ENCODE measurements at places on chromosomes 3 and 15.

DNA sequence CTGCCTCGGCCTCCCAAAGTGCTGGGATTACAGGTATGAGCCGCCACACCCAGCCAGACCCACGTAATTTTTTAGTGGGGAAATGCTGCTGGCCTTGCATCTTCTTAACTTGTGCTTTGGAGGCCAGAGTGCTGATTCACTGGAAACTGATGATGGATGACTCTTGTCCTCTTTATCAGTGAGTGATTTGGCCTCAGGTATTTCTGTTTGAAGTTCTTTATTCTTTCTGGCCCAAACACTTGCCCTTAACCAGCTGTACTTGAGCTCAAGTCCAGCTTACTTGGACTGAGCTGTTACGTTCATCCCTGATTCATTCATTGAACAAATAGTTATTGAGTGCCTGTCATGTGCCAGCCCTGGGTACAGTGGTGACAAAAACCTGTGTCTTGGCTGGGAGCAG lies 4.2 kb downstream of the PTPN23 start:
- DNase-seq = no peak

GRCh38 chr3:118559286-118559685 lies 475.4 kb downstream of the IGSF11 start:
- no peak for DNase-seq

DNA sequence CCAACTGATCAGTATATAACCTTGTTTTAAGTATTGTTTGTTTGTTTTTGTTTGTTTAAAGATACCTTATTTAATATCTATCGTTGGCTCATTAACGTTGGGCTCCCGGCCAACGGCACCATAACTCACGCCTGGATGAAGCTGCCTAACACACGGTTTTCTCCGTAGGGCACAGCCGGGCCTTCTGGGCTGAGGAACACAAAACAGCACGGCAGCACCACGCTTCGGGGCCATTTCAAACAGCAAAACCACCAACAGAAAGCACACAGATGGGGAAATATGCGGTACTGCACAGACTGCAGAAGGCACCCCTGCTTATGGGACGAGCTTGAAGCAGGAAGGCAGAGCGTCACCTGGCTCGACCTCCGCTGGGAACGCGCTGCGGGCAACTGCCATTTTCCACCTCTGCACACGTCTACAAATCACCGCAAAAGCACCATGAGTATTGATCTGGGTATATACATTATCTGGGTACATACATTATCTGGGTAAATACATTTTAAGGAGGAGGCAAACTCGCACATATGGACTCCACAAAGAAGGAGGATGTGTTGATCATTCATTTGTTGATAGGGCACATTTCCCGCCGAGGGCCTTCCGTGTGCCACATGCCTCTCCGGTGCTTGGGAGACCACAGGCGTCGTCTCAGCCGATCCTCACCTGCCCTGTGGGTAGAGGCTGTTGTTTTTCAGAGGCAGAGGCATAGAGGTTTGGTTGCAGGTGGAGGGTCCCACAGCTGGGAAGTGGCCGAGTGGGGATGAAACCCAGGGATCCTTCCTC lies 123.7 kb upstream of the ATP2B2 start:
- no peak for DNase-seq

DNA sequence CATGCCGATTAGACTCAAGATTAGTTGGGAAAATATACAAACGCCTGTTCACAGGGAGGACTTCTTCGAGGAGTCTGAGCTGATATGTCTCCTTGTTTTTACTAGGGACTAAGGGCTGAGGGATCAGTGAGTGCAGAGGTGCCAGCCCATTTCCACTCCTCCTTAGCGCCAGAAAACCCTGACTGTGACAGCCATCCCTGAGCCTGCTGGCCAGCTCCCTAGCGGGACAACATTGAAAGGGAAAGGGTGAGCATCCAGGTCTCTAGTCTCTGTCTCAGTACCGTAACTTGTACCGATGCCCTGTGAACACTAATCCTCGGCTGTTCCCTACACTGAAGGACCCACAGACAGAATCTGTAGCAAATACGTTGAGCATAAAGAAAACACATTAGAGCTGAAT lies 243.4 kb downstream of the WNT5A start:
- no peak for DNase-seq

- DNase-seq = no peak
Measured at GRCh38 chr3:167602041-167602440, 51.7 kb downstream of the WDR49 start.

DNA sequence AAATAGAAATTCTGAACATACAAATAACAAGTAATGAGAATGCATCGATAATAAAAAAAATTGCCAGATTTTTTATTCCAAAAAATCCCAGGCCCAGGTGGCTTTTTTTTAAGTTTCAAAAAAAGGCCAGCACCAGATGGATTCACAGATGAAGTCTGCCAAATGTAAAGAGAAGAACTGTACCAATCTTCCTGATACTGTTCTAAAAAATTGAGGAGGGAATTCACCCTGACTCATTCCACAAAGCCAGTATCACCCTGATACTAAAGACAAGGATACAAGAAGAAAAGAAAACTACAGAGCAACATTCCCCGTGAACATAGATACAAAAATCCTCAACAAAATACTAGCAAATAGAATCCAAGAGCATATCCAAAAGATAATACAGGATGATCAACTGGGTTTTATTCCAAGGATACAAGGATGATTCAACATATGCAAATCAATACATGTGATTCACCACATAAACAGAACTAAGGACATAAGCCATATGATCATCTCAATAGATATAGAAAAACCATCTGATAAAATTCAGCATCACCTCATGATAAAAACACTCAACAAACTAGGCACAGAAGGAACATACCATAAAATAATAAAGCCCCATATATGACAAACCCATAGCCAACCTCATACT lies 44.1 kb upstream of the XCR1 start:
- no peak for DNase-seq

DNA sequence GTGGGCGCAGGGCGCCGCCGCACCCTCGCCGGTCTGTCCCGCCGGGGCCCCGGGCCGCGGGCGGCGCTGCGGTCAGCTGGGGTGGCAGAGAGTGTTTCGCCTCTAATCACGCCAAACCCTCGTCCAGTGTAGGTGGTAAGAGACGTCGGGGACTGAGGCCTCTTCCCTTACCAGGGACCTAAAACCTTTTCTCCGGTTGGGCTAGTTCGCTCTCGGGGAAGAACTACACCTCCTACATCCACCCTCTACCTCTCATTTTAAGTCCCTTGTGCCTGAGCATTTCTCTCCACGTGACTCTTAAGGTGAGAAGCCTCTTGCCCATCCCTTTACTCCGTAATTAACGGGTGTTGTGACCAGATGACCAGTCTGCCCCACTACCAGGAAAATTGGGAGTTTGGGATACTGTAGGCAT lies 520 bp downstream of the TMEM42 start:
- no peak for DNase-seq

DNA sequence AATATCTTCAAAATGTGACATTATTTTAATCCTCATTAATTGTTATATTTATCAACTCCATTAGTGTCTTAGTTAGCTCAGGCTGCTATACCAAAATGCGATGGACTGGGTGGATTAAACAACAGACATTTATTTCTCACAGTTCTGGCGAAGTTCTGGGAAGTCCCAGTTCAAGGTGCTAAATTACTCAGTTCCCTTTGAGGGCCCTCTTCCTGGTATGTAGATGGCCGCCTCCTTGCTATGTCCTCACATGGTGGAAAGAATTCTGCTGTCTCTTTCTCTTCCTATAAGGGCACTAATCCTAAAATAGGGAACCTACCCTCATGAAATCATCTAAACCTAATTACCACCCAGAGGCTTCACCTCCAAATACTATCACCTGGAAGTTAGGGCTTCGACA lies 38.8 kb upstream of the DUT start:
- no peak for DNase-seq

DNA sequence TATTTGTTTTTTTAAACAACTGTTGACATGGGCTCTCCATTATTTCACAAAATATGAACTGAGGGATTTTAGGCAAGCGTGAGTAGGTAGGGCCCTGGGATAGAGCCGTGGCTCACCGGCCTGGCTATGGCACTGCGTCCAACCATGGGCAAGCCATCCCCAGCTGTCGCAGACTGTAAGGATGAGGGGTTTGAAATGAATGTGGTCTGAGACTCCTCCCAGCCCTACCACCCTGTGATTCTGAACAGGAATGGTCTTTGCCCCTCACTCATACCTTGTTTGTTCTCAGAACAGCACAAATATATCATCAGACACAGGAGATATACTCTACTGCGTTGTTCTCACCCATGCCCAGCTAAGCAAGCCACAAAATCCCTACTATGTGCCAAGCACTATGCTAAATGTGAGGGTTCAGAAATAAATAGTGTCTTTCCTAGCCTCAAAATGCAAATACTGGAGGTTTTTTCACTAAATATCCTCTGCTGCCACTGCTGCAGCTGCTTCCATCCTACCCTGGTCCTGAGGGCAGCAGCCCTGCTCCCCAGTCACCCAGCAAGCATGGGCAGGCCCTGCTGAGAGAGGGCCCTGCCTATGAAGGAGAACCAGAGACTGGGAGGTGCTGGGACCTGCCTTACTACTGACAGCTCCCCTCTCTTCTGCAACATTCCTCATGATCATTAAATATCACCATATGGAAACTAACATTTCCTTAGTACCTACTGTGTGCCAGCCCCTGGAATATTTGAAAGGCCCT lies 102.8 kb downstream of the XXYLT1 start:
- DNase-seq = no peak

GRCh38 chr3:118666-119065 lies 77.9 kb upstream of the CHL1 start:
- no peak for DNase-seq

GRCh38 chr15:81785181-81785580 lies 260.6 kb downstream of the MEX3B start:
- no peak for DNase-seq

DNA sequence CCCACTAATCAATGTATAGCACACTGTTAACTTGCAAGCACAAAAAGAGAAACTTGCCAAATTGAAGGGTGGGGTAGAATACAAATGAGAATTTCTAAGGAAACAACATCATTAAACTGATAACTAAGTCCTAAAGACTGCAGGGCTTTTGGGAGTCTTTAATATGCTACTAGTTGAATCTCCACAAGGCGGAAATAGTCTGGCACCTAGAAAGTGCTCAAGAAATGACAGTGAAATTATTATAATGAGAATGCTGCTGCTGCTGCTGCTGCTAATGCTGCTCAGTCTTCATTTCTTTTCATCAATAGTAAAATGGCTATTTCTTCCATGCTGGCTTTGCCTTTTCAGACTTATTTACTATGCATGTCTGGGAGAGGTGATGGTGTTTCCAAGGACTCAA lies 91.8 kb downstream of the BTD start:
- no peak for DNase-seq

DNA sequence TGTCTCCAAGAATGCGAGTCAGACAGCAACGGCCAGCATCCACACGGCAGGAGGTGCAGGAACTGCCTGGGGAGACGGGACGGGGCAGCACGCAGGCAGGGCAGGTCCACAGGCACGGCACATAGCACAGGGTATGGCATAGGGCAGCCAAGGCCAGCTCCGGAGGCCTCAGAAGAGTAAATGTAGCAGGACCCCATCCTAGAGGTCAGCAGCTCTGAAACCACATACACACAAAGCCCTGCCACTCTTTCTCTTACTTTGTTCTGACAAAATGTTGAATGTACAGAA lies 26.9 kb downstream of the ZXDC start:
- no peak for DNase-seq

DNA sequence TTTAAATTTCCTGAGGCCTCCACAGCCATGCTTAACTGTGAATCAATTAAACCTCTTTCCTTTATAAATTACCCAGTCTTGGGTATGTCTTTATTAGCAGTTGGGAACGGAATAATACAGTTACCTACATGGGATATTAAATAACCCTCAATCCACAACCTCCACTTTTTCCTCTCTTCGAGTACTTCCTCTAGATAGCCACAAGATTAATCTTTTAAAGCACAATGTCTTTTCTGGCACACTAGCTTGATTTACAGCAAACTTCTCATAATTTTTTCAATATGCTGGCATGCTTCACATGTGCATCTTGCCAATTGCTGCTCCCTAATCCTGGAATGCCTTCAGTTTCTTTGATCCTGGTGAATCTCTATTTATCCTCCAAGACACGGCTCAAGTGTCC lies 92.2 kb downstream of the P2RY1 start:
- no peak for DNase-seq

GRCh38 chr3:108225221-108225620 lies 3.0 kb upstream of the IFT57 start:
- no peak for DNase-seq

GRCh38 chr15:98160236-98160635 lies 199.7 kb downstream of the ARRDC4 start:
- no peak for DNase-seq

DNA sequence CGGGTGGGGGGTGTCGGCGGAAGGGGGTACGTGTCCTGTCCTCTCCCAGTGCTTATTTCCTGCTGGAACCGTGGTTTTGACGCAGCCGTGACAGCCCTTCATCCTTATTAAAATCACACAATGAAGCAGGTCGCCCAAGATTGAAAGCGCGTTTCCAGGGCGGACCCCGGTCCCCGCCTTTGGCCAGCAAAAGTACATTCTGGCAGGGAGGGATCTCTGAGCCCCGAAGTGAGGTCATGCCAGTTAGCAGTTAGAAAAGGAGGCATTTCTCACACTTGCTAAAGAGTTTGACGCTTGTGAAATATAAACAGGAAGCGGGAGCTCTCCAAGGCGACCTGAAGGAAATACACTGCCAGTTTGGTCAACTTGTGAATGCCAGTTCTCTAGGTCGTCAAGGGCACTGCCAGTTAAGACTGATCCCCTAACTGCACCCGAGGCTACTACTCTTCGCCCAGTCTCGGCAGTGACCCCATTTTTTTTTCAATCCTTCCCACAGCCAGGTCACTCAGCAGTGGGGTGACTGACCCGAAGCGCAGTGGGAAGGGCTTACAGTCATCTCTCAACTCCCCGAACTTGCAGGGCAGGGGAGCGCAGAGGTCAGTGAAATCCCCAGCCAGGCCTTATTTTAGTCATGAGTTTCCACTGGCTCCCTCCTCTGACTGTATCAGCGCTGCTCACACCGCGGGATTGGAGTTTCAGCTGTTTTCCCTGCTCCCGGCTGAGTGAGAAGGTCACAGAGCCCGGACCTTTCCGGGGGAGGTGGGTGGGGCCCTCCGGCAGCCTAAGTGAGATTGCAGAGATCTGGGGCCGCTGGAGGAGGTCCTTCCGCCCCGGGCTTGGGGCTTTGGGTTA lies 2.0 kb upstream of the BHLHE40 start:
- DNase-seq = peak; percentile 19

DNA sequence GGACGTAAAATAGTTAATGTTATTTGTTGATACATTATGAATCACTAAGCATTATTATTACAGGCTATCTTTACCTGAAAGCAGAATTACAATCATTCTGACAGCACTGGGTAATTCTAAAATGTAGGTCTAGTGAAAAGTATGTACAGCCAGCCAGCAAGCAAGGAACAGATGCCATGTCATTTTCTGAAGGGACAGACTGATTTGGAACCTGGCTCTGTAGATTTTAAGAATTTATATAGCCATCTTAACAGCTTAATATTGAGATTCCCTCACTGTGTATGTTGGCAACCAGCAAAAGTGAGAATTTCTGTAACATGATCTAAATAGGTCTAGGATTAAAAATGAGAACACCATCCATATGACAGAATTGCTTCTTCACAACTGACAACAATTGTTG lies 359.4 kb downstream of the ZIC4 start:
- DNase-seq = no peak

- no peak for DNase-seq
Measured at GRCh38 chr15:68555679-68556037, 23.1 kb upstream of the CORO2B start.

- DNase-seq = no peak
Measured at GRCh38 chr15:33894193-33894592, 74.1 kb upstream of the CHRM5 start.

GRCh38 chr15:38260077-38260476 lies 7.4 kb downstream of the SPRED1 start:
- DNase-seq = no peak
